CD4-positive, alpha-beta memory T cell (primary cell): ENCODE measurements at places on chromosomes 5 and 9. TPM values are rescaled to one million over a fixed set of nuclear protein-coding genes. Genes with fewer than 3 reads are reported as not detected.

DNA sequence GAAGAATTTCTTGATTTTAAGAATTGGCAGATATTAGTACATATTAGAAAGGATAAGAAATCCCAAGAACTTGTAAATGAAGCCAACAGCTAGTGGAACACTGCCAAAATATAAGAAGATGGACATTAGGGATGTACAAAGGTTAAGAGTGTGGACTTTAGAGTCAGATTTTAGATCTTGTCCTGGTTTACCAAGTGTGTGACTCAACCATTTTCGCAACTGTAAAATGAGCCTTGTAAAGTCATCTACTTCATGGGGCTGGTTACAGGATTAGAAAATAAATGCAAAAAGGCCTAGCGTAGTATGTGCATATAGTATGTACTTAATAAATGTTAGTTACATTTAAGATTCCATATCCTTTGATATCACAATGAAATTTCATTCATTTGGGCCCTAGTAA, 260.0 kb downstream of the RAB3C start:
- no peaks in the 10 kb centered on the region for H3K27me3 ChIP-seq
- no peak overlapping the region for H3K4me3 ChIP-seq
- H3K36me3 ChIP-seq = no peaks in the 10 kb centered on the region
- H3K4me1 ChIP-seq = no peaks in the 10 kb centered on the region
- no peak overlapping the region for H3K27ac ChIP-seq

STPG3 gene
- total RNA-seq = not detected

KIF12 gene
- total RNA-seq = not detected

CDKN2A gene
- 7.0 TPM for total RNA-seq

DRD1 gene
- not detected for total RNA-seq

- H3K4me1 ChIP-seq = no peaks in the 10 kb centered on the region
- no peaks in the 10 kb centered on the region for H3K36me3 ChIP-seq
- no peak for DNase-seq
- no peak overlapping the region for H3K4me3 ChIP-seq
- no peaks in the 10 kb centered on the region for H3K27me3 ChIP-seq
Observed at GRCh38 chr9:89864257-89864656, 259.4 kb downstream of the GADD45G start.

- no peak overlapping the region for H3K4me3 ChIP-seq
- no peaks in the 10 kb centered on the region for H3K4me1 ChIP-seq
- no peaks in the 10 kb centered on the region for H3K36me3 ChIP-seq
- H3K27ac ChIP-seq = no peak overlapping the region
- DNase-seq = no peak
- no peaks in the 10 kb centered on the region for H3K27me3 ChIP-seq
Observed at GRCh38 chr9:96085491-96086143, 210.1 kb downstream of the ERCC6L2 start.

DNA sequence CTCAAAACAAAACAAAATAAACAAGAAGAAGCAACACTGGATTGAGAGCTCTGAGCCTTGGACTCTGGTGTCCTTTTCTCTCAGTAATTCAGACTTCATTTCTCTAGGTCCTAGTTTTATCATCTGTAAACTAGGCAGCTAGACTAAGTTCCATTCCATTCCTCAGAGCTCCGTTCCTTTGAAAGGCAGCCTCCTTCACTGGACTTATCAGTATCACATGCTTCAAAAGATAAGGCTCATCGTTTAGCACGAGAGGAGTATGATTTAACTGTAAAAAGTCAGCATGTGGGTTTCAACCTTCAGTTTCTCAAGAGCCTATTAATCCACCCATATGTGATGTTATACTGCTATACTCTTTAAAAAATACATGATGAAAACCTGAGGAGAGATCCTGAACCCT, 1.6 kb downstream of the ATP10B start:
- DNase-seq = no peak
- no peaks in the 10 kb centered on the region for H3K27me3 ChIP-seq
- H3K4me1 ChIP-seq = no peaks in the 10 kb centered on the region

DOLK gene
- total RNA-seq = 12.9 TPM

GRCh38 chr9:73995836-73996235, 501.3 kb upstream of the RORB start:
- H3K27me3 ChIP-seq = no peaks in the 10 kb centered on the region
- no peak overlapping the region for H3K27ac ChIP-seq
- no peaks in the 10 kb centered on the region for H3K36me3 ChIP-seq
- no peak for DNase-seq
